CD4-positive, alpha-beta T cell treated with Interleukin-21 for 1 hour (primary cell): ENCODE measurements at places on chromosomes 3 and 15.
A peak's percentile ranks its signal among the peaks of the same experiment; 100 is the strongest.

- peak; percentile 76 for DNase-seq
Observed at GRCh38 chr15:74780523-74781430, 1.1 kb upstream of the CSK start.

DNA sequence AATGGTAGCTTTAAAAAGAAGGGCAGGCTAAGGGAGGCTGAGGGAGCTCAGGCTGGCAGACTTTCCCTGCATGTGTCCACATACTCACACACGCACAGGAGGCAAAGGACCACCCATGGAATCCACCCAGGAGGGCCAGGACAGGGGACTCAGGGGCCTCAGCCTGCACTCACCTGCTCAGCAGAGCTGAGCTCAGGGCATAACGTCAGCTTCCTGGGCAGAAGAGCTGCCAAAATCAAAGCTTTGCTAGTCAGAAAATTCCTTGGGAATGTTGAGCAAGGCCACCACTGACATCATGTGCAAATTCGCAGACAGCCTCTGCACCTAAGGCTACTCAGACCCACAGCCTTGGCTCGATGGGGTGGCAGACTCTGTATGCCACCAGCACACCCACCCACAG lies 16.4 kb upstream of the ALAS1 start:
- no peak for DNase-seq

- DNase-seq: no peak
Observed at GRCh38 chr15:74414603-74415338, 19.0 kb downstream of the SEMA7A start.

DNA sequence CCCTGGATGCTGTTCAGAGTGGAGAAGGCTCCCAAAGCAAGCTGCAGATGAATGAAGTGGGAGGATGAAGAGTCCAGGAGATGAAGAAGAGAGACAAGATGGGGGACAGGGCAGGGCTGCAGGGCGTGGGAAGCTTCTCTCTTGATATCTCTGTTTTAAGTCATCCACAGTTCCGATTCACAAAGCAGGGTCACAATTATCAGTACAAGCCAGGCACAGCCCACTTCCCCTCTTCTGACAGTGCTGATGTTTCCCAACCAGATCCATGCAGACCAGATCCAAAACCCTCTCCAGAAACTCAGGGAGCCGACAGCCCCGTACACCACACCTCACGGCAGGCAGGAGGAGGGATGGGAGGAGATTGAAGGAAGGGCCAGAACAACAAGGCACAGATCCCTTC lies 31.1 kb downstream of the NTRK3 start:
- DNase-seq: no peak

- DNase-seq: no peak
Observed at GRCh38 chr15:48796521-48796920, 14.3 kb downstream of the CEP152 start.

DNA sequence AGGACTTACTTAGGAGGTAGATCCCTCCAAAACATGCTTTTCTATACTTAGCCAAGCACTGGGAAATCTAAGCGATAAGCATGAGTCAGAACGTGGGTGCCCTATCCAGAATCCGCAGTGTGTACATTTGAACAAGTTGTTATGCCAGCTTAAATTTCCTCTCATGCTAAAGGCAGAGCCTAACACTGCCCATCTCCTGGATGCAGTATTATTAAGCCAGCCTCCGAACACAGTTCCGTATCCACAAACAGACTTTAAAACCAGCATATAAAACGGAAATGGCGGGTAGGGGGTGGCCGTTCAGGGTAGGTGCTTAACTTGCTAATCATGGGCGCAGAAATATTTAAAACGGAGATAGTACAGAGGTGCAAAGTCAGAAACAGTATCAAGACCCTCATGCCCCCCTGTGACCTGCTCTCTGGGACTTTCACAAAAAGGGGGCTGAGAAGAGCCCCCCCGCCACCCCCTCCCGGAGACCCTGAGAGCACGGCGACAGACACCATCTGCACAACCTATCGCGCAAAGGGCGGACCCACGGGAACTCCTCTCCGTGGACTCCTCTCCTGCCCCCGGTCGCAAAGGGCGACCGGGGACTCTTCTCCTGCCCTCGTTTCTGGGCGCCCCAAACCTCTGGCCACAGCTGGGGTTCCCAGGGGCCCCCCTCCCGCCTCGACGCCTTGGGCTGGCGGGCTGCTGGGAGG lies 889 bp upstream of the LRRIQ4 start:
- DNase-seq: peak; percentile 9

GRCh38 chr3:156145866-156146265 lies 25.5 kb downstream of the KCNAB1 start:
- no peak for DNase-seq

- no peak for DNase-seq
Observed at GRCh38 chr3:99549957-99550603, 88.3 kb upstream of the COL8A1 start.
